ENCODE measurements at places on chromosomes 7 and 10.

- no peak for DNase-seq
These were observed 119.0 kb upstream of the KCNMA1 start for GRCh38 chr10:77756319-77757232.

GRCh38 chr10:110843796-110844616 lies 27.7 kb upstream of the PDCD4 start:
- no peak for DNase-seq

GRCh38 chr10:43409385-43410109 lies 561 bp upstream of the HNRNPF start:
- no peak for DNase-seq

DNA sequence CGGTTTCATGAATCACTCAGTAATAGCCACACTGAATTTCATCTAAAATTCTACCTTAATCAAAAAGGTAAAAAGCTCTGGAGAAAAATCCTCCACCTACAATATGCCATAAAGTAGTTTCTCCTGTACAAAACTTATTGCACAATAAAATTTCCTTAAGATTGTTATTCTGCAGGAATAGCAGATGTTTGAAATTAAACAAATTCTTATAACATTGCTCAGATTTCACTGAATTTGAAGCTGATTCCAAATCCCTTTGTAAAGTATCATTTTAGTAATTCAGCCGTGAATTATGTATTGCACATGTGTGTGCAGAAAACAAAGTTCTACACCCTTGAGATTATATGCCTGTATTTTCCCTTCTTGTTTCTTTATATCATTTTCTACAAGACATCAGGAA lies 123.8 kb downstream of the AMPH start:
- no peak for DNase-seq

DNA sequence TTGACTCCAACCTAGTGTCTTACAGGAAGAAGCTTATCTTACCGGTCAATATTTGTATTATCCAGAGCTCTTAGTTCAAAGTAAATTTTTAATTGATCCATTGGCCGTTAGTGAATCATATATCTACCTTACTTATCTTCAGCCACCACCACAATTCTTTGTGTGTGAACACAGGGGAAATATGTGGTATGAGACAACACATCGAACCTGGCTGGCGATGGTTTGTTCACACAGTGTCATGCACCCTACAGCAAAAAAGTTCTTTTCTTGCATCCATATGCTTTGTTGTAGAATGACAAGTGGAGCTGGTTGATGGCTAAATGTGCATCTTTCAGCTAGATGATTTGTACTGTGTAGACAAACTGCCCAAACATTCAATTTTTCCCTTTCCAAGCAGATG lies 65.8 kb downstream of the ARID5B start:
- DNase-seq = no peak

- no peak for DNase-seq
These were observed 154.1 kb downstream of the KIAA1217 start for GRCh38 chr10:24363070-24363469.

DNA sequence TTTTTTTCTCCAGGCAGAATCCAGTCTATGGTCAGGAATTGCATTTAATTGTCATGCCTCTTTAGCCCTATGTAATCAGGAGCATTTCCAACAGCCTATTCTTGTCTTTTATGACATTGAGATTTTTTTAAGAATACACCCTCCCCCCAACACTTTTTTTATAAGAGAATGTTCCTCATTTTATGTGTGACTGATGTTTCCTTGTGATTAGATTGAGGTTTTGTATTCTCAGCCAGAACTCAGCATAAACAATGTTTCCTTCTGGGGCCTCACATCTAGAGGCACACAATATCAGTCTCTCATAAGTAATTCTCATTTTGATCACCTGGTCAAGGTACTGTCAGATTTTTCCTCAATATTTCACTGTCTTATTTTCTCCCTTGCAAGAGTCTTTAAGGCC lies 193.4 kb upstream of the PDE1C start:
- DNase-seq = no peak

- no peak for DNase-seq
These were observed 129.1 kb upstream of the CHST15 start for GRCh38 chr10:124222318-124222987.

DNA sequence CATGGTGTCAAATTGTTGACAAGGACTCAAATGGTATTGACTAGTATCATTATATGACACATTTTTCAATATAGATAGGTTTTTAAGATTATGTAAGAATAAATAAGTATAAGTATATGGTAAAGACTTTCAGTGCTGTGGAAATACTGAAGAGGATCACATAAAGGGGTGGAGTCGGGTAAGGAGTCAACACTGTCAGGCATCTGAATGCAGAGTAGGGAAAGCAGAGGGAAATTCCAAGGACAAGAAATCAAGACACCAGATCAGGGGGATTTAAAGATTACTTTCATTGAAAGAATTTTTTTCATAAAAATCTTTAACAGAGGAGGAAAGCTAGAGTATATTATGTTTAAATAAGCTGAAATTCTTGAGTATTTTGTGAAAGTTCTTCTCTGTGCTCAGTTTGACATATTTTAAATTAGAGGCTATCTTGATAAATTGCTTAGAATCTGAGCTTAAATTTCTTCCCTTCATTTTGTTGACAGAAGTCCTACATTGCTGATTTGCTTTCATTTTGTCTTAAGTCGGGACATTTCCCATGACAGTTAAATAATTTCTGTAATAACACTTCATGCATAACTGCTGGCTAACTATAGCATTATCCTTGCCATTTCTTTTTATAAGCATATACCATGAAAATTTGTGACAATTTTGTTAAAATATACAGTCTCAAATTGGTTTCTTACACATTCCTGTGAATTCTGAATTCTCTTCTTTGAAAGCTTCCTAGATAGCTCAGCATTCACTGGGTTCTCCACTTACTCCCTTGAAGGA lies 244.3 kb downstream of the PRKG1 start:
- DNase-seq = no peak

- no peak for DNase-seq
These were observed 53.0 kb upstream of the DRGX start for GRCh38 chr10:49448924-49449323.

DNA sequence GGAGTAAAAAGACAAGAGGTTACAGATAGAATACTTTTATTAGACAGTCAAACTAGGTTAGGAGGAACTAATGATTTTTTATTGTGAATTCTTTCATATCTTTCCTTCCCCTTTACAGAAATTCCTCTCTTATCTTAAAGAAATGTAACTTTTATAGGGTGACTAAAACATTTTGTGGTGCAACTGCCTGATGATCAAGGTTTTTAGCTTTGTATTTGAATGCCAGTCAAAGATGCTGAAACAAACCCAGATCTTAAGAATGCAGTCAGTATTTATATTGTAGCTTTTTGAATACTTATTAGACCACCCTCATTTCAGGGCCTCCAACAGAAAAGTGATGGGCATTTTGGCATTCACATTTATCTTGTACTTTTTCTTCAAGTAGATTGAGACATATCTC lies 27.4 kb downstream of the TAX1BP1 start:
- DNase-seq = no peak

GRCh38 chr7:30273552-30273951 lies 10.8 kb upstream of the ZNRF2 start:
- DNase-seq = no peak

- no peak for DNase-seq
These were observed 1.5 kb downstream of the GNB2 start for GRCh38 chr7:100675105-100675451.
